Regular cardiac myocyte (primary cell): ENCODE measurements at places on chromosomes 13 and 19. TPM values are rescaled to one million over a fixed set of nuclear protein-coding genes. Genes with fewer than 3 reads are reported as not detected.

Gene AKAP11
- 28.6 and 28.8 TPM in 2 replicates for total RNA-seq

Gene TJP3
- total RNA-seq: not detected in 2 replicates

Gene SLC7A10
- not detected in 2 replicates for total RNA-seq

Gene ZNF667
- 3.8 and 14.7 TPM in 2 replicates for total RNA-seq

Gene CYP2A13
- not detected in 2 replicates for total RNA-seq

Gene DPF1
- total RNA-seq: 0.28 and 3.5 TPM in 2 replicates

Gene NLRP7
- not detected in 2 replicates for total RNA-seq

Gene FCGBP
- 0.38 and 0.85 TPM in 2 replicates for total RNA-seq

Gene TPTE2
- not detected in 2 replicates for total RNA-seq

Gene ASF1B
- total RNA-seq: 1.4 and 17.6 TPM in 2 replicates

Gene FXYD5
- 11.8 and 16.3 TPM in 2 replicates for total RNA-seq

Gene ATP11A
- total RNA-seq: 5.6 and 10.5 TPM in 2 replicates

Gene ZNF284
- total RNA-seq: 2.5 and 3.7 TPM in 2 replicates

Gene CLDN10
- 0.19 and 0.28 TPM in 2 replicates for total RNA-seq

Gene ZNF331
- 9.6 and 17.5 TPM in 2 replicates for total RNA-seq

Gene RDH8
- total RNA-seq: not detected in 2 replicates

Gene ZNF345
- 1.2 and 1.7 TPM in 2 replicates for total RNA-seq

Gene SLC25A41
- total RNA-seq: not detected in 2 replicates

Gene GAPDHS
- not detected in 2 replicates for total RNA-seq

Gene KIR3DL3
- total RNA-seq: not detected in 2 replicates

Gene HCN2
- total RNA-seq: 1.1 and 1.2 TPM in 2 replicates

Gene YJEFN3
- 0.28 and 0.38 TPM in 2 replicates for total RNA-seq

Gene ADGRE1
- total RNA-seq: not detected in 2 replicates

Gene RFPL4AL1
- total RNA-seq: under 0.01 TPM in 1 of 2 replicates, not detected in the other

Gene ACER1
- total RNA-seq: not detected in 2 replicates

Gene PRTN3
- total RNA-seq: not detected in 2 replicates

Gene C19orf33
- not detected in 2 replicates for total RNA-seq

Gene CEACAM4
- not detected in 2 replicates for total RNA-seq

Gene ZNF529
- total RNA-seq: 8.6 and 11.6 TPM in 2 replicates

Gene APOC4
- total RNA-seq: not detected in 2 replicates

Gene NCAN
- total RNA-seq: under 0.01 TPM in 1 of 2 replicates, not detected in the other

Gene TMEM238
- total RNA-seq: 0.58 and 0.85 TPM in 2 replicates

Gene NANOS3
- total RNA-seq: not detected in 2 replicates

Gene TARM1
- total RNA-seq: not detected in 2 replicates

Gene PDX1
- not detected in 2 replicates for total RNA-seq

Gene CYP4F8
- not detected in 2 replicates for total RNA-seq

Gene ZNF429
- 6.8 and 7.7 TPM in 2 replicates for total RNA-seq

Gene ZNF723
- total RNA-seq: not detected in 2 replicates

Gene RPL36
- 522 and 545 TPM in 2 replicates for total RNA-seq

Gene C19orf67
- 0.56 TPM in 1 of 2 replicates, not detected in the other for total RNA-seq

Gene CEBPA
- under 0.01 and 0.28 TPM in 2 replicates for total RNA-seq

Gene ESD
- total RNA-seq: 93.9 and 98.9 TPM in 2 replicates

Gene APC2
- 0.19 and 0.28 TPM in 2 replicates for total RNA-seq

Gene POSTN
- total RNA-seq: 564 and 1,285 TPM in 2 replicates

Gene KIRREL2
- 0.28 TPM in 1 of 2 replicates, not detected in the other for total RNA-seq

Gene ELANE
- not detected in 2 replicates for total RNA-seq
